Activated naive CD4-positive, alpha-beta T cell treated with Interleukin-2 at 50 U/mL for 16 hours (primary cell): ENCODE measurements at places on chromosomes 6 and 20.

GRCh38 chr6:63584566-63584965 is 12.3 kb downstream of the LOC128125822 start:
- DNase-seq, result no peak

DNA sequence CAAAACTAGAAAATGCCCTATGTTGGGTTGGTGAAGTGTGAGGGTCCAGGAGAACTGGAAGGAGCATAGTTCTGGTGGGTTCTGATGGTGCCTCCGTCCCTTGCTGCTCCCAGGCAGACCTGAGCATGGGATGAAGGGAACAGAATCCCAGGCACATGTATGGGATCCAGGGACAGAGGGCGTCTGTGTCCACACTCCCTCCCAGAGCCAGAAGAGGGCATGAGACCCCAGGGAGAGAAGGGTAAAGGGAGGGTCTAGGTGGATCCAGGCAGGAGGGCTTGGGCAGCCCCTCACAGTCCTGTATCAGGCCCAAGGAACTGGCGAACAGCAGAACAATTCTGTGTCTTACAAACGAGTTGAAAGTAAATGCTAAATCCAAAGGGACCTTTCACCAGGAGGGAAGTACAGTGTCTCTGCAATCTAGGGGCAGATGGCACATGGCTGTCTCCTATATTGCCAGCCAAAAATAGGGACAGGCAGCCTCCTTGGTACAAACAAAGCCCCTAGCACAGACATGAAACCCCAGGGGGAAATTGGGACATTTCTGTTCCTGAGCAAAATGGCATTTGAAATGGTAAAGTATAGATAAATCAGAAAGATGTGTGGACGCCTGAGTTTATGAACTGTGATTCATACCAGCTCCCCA is 2.5 kb upstream of the BPIFA1 start:
- DNase-seq, result no peak

DNA sequence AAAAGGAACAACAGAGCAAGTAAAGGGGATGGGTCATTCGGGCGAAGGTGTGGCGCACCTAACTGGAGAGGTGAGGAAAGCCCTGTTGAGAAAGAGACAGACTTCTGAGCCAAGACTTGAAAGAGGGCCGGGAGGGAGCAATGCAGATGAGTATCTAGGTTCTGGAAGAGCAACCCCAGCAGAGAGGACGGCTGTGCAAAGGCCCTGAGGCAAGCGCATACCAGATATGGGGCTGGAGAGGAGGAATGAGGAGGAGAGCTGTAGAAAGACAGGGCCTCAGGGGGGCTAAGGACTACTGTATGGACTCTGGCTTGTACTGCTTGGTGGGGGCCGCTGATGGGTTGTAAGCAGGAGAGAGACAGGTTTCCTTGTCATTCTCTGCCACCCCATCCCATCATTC is 21.9 kb downstream of the TRERF1 start:
- DNase-seq, result no peak

DNA sequence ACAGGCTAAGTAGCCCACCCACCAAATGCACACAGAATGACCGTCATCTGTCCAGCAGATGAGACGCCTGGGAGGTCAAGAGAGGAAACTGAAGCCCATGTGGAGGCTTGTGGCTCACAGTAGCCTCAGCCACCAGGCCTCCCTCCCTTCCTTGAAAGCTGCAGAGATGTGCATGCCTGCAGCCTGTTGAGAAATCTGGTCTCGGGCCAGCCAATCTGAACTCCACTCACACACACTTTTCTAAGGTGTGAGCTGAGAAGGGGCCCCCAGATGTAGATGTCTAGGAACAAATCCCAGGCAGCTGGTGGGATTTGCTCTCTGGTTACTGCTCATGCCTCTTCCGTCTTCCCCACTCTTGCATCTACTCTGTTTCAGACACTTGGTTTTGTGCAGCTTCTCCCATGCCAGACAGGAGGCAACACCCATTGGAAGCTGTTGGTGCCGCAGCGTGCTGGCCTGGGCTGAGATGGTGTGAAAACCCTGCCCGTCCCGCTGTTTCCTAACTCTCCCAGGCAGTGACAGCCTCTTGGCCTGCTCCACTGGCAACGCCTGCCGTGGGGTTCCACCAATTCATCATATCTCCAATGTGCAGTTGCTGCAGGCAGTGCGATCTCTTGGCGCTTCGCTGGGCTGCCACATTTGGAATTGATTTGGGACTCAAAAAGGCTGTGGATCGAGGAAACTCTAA is 24.1 kb upstream of the PAX1 start:
- DNase-seq, result no peak

DNA sequence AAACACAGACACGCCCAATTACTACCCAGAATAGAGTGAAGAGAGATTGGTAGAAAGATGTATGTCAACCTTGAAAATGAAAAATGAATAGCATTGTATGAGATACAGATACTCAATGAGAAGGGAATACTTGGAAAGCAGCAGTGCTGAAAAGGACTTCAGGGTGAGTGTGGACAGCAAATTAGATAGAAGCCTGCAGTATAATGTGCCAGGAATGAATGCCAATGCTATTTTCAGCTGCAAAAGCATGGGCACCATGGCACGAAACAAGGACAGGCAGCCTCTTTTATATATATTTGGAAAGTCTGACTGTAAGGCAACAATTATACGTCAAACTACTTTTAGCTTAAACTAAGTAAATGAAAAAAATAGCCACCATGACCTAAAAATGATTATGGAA is 118.2 kb downstream of the PTCHD4 start:
- DNase-seq, result no peak

- no peak for DNase-seq
Observed at GRCh38 chr6:41071501-41071922, 644 bp downstream of the OARD1 start.

DNA sequence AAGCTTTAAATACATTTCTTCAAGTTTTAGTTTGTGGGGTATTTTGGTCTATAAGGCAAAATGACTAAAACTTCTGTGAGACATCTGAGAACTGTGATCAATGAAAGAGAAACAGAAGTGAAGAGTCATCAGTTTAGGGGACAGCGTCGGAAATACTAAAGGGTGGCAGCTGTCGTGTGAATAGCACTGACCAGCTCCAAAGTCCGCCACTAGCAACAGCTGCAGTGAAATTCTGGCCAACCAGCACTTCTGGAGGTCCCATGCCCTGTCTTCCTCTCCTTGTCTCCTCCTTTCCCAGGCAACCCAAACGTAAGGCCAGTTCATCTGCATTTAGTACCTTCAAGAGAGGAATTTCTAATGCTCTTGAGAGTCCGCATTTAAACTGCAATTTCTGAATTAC is 87.5 kb downstream of the DACT2 start:
- DNase-seq, result no peak

DNA sequence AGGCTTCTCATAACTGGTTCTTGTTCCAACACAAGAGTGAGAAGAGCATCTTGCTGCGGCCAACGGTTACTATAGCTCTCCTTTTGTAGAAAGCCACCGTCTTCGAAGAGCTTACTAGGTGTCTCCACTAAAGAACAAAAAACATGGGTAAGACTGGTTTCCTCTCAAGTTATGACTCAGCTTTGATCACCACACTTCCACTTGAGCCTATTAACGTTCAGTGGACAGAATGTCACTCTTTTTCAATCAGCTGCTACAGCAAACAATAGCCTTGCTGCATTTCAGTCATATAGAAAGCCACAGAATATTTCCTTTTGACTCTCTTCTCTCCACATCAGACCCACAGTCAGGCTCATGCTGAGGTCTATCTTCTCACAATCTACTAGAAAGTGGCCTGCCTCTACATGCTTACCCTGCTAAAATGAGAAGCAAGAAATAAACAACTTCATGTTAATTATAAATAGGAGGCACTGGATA is 243.5 kb upstream of the PREP start:
- peak; percentile 45 for DNase-seq

- no peak for DNase-seq
Observed at GRCh38 chr6:70124443-70124842, 178.4 kb downstream of the COL9A1 start.

DNA sequence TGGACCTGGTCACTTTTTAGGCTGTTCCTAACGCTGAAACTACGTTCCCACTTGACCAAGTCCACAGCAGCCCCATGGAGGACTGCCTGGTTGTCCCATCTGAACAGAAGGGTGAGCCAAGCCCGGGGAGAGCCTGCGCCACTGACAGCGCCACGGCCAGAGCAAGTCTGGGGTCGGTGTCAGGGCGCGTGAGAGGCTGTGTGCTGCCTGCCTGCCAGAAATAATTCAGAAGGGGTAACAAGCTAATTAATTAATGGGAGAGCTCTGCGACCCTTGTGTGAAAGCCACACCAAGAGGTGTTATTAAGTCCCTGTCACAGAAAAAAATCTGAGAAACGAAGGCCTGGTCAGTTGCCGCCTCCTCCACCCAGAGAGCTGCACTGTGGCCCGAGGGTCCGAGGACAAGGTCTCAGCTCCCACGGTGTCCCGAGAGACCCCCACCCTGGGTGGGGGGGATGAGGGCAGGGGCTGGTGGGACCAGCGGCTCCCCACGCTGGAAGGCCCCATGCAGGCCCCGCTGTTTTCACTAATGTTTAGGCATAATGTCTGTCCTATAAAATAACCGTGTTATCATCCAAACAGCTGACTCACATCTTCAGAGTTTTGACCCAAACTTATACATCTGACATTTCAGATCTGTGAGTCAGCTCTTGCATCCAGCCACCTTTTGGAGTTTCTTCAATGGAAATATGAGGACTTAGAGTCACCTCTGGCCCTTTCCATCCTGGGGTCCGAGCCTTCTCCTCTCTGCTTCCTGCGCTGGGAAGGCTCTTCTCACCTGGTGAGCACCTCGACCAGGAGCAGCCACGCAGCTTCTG is 58.5 kb downstream of the DLL1 start:
- DNase-seq, result no peak

DNA sequence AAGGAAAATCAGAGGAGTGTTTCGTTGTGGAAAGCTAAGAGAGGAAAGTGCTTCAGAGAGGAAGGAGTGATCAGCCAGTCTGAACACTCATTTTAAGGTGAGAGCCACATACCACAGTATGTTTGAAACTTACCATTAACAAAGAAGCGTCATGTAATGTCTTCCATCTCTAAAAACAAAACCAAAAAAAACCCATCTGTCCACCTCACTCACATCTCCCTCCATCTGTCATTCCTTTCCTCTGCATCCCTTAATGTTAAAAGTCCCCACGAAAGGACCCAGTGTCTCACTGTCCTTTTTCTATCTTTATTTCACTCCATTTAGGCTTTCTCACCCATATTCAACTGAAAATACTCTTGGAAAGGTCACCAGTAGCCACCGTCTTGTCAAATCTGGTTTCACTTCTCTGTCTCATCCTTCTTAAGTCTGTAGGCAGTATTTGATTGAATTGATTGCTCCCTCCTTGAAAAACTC is 59.4 kb upstream of the GNRH2 start:
- no peak for DNase-seq

GRCh38 chr20:63083831-63084562 is 77.2 kb upstream of the BHLHE23 start:
- no peak for DNase-seq

- DNase-seq, result no peak
Observed at GRCh38 chr6:127247114-127248096, 19.3 kb upstream of the RNF146 start.

GRCh38 chr20:63597651-63598478 is 23.8 kb upstream of the HELZ2 start:
- no peak for DNase-seq

DNA sequence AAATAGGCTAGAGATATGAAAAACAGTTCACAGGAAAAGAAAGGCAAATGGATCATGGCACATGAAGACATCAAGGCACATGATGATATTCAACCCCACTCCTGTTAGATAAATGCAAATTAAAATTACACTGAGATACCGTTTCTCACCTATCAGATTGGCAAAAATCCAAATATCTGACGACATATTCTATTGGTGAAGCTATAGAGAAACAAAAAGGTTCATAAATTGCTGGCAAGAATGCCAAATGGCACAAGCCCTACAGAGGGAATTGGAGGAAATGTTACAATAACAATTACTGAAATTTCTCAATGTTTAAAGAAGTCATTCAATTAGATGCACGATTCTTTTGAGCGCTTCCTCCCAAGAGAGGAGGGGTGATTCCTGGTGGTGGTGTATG is 45.3 kb upstream of the DSN1 start:
- DNase-seq, result no peak

- DNase-seq, result peak; percentile 49
Observed at GRCh38 chr20:44643596-44644229, 7.8 kb downstream of the ADA start.

DNA sequence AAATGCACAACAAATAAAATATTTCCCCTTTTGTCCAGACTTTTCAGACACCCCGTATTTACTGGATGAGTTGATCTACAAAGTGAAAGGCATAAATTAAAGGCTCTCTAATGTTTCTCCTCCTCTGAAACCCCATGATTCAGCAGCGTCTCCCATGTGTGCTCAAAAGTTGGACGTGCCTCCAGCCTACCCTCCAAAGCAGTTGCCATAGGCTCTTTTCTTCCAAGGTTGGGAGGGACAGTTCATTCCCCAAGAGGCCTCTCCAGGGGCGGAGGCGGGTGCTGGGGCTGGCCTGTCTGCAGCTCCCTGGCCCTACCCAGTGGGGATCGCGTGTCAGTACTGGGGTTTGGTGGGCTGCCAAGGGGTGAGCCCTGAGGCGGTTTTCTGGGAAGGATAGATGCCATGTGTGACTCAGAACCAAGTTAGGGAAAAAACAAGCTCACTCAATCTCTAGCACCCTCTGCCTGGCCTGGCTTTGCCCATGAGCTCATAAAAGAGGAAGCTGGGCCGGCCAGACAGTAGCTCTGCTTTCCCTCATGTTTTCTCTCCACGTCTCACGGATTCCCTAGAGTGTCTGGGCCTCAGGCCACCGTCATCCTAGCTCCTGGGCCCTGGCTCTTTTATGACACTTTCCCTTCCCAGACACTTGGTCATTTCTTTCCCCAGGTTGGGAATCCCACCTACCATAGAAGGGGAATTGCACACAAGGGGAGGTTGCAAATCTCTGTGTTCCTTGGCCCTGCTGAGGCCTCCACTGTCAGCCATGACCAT is 8.0 kb upstream of the IER3 start:
- DNase-seq, result no peak

DNA sequence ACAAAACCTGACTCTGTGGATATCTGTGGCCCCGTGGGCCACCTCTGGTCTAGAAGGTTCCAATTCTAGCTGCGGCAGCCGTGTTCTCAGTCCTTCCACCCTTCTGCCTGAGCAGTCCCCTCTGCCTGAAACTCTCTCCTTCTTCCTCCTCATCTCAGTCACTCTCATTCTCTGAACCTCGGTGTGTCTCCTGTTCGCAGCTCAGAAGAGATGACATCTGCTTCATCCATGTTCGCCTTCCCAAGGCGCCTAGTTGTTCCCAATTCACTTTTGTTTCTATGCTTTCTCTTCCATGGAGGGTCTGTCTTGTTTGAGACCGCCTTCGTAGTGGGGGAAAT is 95.5 kb downstream of the CEBPB start:
- DNase-seq, result no peak
